ENCODE measurements at places on chromosomes 7 and 10.

GRCh38 chr10:114575417-114576131, 82.5 kb downstream of the ABLIM1 start:
- no peak for DNase-seq

GRCh38 chr10:18303851-18304801, 163.9 kb downstream of the CACNB2 start:
- no peak for DNase-seq

DNA sequence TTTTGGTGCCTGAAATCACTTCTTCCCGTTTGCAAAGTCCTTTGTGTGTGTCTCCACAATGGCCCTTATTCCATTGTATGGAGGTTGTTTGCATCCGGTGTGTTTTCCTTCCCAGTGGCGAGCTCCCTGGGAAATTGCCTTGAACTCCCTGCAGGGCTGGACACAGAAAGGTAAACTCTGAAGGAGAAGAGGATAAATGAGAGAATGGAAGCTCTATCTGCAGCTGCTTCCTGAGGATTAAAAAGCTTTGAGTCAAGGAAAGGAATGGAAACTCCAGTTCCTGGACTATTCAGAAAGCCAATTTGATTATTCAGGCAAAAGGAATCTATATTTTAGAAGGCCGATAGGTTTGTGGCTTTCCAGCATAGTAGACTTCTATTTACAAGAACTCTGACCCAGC, 4.4 kb upstream of the GRK5 start:
- no peak for DNase-seq

DNA sequence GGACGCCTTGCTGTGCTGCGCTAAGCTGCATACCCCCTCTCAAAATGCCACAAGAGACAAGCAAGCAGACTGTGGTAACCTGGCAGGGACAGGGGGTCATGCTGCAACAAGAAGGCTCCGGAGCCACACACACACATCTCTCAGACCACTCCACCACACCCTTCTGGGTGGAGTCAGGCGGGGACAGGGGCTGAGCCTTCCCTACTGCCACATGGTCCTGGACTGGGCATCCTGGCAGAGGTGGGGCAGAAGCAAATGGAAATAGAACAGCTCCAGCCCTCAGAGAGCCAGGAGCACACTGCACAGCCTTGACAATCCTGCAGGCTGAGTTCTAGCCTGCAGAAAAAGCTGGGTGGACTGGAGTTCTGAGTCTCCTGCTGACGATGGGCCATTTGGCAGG, 28.4 kb upstream of the NPFFR1 start:
- no peak for DNase-seq

DNA sequence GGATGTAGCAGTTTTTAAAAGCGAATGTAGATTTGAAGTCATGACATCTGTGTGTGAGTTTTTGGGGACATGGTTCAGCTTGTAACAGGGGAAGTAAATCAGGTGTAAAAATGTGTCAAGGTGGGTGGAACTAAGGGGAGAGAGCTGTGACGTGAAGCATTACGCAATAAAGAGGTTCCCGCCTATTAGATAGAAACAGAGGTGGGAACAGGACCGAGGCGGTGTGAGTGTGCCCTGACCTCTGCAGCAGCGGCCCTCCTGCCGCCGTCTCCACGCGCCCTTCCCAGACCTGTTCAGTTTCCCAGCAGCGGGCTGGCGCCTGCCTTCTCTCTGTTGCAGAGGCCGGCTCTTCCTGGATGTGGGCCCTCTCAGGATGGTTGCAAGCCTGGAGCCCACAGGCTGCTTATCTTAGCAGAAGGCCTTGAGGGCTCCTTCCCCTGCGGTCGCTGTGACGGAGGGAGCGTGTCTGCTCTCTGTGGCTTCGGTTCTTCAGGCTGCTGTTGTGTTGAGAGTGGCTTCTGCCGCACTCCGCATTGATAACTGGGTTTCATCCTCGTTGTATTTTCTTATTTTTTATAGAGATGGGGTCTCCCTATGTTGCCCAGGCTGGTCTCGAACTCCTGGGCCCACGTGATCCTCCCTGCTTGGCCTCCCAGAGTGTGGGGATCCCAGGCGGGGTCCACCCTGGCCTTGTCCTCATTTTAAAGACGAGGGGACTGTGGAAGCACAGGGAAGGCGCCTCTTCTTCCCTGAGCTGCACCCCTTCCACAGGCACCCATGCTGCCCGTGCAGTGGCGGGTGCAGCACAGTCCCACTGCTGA, 65.0 kb downstream of the DNAJB6 start:
- no peak for DNase-seq

DNA sequence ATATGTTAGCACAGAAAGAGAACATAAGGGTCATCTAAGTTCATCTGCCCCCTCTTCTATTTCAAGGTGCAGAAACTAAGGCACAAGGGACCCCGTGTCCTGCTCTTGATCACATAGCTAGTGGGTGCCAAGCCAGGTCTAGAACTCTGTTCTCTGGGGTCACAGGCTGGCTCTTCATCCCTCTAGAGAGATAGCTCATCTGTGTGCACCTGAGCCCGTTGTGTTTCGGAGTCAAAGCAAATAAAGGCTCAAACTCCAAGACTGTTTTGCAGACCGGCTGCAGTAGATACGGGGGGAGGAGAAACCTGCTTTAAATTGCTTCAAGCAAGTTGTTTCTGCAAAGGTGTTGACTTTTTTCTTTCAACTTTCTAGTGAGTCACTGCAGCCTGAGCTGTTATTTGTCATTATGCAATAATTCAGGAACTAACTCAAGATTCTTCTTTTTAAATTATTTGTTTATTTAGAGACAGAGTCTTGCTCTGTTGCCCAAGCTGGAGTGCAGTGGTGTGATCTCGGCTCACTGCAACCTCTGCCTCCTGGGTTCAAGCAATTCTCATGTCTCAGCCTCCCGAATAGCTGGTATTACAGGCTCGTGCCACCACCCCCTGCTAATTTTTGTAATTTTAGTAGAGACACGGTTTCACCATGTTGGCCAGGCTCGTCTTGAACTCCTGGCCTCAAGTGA, 6.5 kb downstream of the BLVRA start:
- DNase-seq, result no peak

DNA sequence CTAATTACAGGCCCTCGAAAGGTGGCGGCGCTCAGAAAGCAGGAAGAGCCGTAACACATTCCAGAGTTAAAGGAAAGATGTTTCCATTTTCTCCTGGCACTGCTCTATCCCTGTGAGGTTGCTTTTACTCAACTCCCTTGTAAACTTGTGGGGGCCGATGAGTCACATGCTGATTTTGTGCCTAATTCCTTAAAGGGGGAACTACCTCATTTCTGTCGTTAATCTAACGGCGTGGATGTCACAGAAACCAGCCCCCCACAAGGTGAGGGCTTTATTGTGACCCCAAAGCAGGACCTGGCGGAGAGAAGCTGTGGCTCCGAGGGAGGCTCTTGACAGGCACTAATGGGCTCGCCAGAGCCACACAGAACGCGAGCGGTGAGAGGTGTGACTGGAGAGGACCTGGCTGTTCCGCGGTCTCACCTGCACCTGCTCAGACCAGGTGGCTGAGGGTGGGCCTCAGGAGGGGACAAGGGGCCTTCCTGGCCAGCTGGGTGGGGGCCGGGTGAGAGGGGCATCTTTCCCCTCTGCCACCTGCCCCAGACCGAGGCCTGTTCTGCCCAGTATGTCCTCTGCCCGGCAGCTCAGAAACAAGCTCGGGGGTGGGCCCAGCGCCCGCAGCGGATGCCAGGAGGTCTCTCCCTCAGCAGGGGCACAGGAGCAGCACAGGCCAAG, 50.9 kb downstream of the CALML3 start:
- no peak for DNase-seq

GRCh38 chr10:22690614-22691431, 23.6 kb downstream of the PIP4K2A start:
- no peak for DNase-seq
